ENCODE measurements at places on chromosomes 12 and 14.
A peak's percentile ranks its signal among the peaks of the same experiment; 100 is the strongest.

- no peak for DNase-seq
These were observed 33.5 kb upstream of the ARHGAP5 start for GRCh38 chr14:32043624-32044023.

- DNase-seq = no peak
These were observed 759.1 kb downstream of the GALC start for GRCh38 chr14:87233806-87234384.

DNA sequence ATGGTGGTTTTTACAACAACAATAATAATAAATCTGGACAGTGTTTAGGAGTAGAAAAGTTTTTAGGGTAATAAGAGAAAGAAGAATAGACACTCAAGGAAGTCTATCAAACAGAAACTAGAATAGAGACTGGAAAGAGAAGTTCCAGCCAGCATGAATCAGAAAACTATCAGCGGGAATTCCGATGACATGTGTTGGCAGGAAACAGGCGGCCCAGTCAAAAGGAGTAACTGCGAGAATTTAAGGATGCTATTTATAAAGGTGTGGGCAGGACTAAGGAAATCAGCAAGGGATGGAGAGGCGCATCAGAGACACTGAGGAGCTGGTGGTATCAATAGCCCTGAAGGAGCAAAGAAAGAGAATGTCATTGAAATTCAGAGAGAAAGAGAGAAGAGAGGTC lies 89.9 kb downstream of the TBX5 start:
- DNase-seq = no peak

GRCh38 chr14:59698793-59699192 lies 122.2 kb upstream of the CCDC175 start:
- peak; percentile 25 for DNase-seq

GRCh38 chr12:127509066-127509778 lies 757.7 kb upstream of the TMEM132C start:
- no peak for DNase-seq

- no peak for DNase-seq
These were observed 46.7 kb downstream of the BHLHE41 start for GRCh38 chr12:26077915-26078702.

- DNase-seq = no peak
These were observed 45.2 kb downstream of the DEGS2 start for GRCh38 chr14:100114109-100114765.

DNA sequence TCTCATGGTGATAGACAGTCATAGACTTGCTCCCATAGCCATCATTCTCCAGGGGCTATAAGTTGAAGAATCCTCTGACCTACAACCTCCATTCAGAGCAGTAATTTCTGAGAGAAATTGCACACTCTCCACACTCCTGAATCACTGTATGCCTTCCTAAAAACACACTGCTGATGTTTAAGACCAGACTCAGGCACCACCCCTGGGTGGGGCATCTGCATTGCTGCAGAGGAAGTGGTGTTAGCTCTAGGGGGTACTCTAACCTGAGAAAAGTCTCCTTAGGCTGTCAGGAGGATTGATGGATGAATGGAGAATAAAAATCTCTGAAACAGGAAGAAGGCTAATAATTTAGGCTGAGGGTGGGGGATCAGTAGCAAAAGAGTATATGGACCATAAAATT lies 436.1 kb downstream of the DAD1 start:
- no peak for DNase-seq

- DNase-seq = no peak
These were observed 49.6 kb upstream of the GPR68 start for GRCh38 chr14:91294153-91294552.

- no peak for DNase-seq
These were observed 50.1 kb downstream of the RERG start for GRCh38 chr12:15171012-15171655.

GRCh38 chr12:46628176-46628575 lies 197.6 kb downstream of the SLC38A4 start:
- DNase-seq = peak; percentile 39

GRCh38 chr12:122172262-122172939 lies 1.6 kb downstream of the IL31 start:
- no peak for DNase-seq

DNA sequence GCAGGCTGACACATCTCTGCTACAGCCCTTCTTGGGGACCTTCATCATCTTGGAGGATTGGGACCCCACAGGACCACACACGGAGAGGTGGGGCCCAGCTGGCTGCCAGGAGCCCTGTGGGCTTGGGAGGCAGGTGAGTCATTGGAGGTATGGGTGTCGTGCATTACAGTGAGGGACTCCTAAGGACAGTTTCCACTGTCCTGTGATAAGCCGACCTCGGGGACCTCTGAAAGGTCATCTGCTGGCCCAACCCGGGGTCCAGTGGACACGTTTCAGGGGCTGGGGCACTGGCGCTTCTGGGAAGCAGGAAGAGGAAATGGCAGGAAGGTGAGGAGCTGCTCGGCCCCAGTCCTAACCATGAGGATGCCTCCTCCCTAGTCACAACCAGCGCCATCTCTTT lies 238.0 kb downstream of the BCL11B start:
- no peak for DNase-seq

DNA sequence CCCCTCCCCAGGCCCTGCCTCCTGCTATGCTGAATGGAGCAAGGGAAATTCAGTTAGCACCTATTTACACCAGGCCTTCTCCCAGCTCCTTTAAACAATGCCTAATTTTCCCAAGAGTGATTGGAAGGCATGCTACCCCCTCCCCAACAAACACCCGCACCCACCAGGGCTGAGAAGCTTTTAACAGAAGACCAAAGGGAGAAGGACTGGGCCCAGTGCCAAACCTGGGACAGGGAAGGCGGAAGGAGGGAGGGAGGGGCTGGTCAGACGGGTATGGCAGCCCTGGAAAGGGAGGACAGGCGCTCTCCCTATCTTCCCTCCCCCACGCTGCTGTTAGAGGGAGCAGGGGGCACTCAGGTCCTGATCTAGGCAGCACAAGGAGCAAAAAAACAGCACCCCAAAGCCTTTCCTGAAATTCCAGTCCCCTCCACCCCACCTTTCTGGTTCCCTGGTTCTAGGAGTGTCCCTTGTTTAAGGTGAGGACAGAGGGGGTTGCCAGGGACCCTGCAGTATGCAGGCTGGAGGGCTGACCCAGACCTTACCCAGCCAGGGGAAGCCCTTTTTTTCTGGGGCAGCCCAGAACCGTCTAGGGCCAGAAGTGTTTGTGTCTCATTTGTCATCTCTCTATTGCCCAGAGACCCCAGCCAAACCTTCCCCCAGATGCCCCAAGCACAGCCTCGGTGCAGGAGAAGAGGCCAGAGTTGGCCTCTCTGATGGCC lies 2.4 kb upstream of the KRT8 start:
- DNase-seq = peak; percentile 52

- no peak for DNase-seq
These were observed 13.4 kb upstream of the KRAS start for GRCh38 chr12:25264114-25264513.

GRCh38 chr12:42450248-42450647 lies 124.3 kb downstream of the PPHLN1 start:
- no peak for DNase-seq

GRCh38 chr12:45481746-45482145 lies 247.8 kb upstream of the ARID2 start:
- DNase-seq = no peak

- DNase-seq = no peak
These were observed 126.9 kb upstream of the RAP1B start for GRCh38 chr12:68483592-68484383.

GRCh38 chr12:76197283-76197682 lies 112.8 kb upstream of the NAP1L1 start:
- DNase-seq = no peak

- DNase-seq = no peak
These were observed 37.6 kb upstream of the C14orf180 start for GRCh38 chr14:104541905-104542465.

- DNase-seq = no peak
These were observed 15.4 kb downstream of the C1S start for GRCh38 chr12:7075939-7076338.

- no peak for DNase-seq
These were observed 16.8 kb upstream of the LEMD3 start for GRCh38 chr12:65152596-65152995.

GRCh38 chr12:48980389-48980952 lies 2.3 kb downstream of the WNT1 start:
- DNase-seq = peak; percentile 74

GRCh38 chr12:94783862-94784261 lies 133.5 kb upstream of the TMCC3 start:
- DNase-seq = no peak

GRCh38 chr12:84793558-84794367 lies 118.8 kb downstream of the SLC6A15 start:
- no peak for DNase-seq

- DNase-seq = no peak
These were observed 772.5 kb upstream of the USP15 start for GRCh38 chr12:61487728-61488127.

- DNase-seq = no peak
These were observed 60.0 kb upstream of the DIO3 start for GRCh38 chr14:101501341-101501740.

DNA sequence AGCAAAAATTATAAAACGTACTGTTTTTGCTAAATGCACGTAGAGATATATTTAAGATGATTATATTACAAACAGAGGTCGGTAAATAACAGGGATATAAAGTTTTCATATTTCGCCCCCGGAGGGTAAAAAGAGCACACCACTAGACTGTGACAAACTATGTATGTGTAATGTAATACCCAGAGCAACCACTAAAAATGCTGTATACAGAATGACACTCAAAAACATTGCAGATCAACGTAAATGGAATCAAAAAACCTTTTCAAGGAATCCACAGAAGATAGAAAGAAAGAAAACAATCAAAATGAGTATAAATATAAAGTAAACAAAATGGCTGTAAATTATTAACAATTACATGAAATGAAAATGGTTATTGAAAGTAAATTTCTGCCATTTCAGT lies 37.6 kb upstream of the PRB4 start:
- DNase-seq = no peak

DNA sequence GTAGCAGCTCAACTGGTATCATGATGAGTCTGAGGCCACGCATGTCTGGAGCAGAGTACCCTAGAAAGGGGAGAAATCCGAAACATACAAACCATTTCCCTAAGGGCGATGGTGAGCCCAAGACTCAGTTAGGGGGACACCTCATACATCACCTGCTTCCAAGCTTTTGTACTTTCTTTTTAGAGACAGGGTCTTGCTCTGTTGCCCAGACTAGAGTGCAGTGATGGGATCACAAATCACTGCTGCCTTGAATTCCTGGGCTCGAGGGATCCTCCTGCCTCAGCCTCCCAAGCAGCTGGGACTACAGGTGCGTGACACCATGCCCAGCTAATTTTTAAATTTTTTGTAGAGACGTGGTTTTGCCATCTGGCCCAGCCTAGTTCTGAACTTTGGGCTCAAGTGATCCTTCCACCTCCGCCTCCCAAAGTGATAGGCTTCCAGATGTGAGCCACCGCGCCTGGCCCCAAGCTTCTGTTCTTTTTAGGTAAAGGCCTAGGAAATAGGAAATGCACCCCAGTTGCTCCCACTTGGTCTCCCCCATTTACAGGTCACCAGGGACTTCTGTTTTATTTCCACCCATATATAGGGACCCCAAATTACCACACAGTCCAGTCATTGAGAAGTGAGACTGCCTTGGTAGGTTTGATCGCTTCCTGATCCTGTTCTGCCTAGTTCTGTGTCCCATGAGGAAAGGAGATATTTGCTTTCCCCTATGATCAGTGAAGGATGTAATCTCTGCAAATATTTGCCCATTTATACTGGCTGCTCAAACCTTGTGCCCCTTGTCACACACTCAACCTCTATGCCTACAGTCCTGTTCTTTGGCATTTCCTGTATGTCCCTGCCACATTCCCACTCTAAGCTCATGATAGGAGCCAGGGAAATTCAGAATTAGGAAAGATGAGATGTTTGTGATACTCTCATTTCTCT lies at the start of gene APOF:
Gene APOF (minus strand): TSS at position 728 of the 930 bp plus-strand sequence. CDS start 112 bp downstream, at position 616.
- DNase-seq = no peak

- no peak for DNase-seq
These were observed 6.9 kb upstream of the NAA25 start for GRCh38 chr12:112115259-112116045.

DNA sequence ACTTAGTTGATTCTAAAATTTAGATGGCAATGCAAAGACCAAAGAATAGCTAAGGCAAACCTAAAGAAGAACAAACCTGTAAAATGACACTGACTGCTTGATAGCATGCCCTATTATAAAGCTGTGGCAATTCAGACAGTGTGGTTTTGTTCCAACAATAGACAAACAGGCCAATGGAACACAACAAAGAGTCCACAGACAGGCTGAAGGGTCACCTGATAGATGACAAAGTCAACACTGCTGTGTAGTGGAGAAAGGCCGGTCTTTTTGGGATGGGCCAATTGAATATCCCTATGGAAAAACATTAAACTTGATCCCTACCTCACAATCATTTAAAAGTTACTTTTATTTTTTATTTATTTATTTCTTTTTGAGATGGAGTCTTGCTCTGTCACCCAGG lies 33.8 kb upstream of the SLC25A3 start:
- DNase-seq = no peak

- DNase-seq = no peak
These were observed 460.4 kb upstream of the CCDC196 start for GRCh38 chr14:66025779-66026178.

DNA sequence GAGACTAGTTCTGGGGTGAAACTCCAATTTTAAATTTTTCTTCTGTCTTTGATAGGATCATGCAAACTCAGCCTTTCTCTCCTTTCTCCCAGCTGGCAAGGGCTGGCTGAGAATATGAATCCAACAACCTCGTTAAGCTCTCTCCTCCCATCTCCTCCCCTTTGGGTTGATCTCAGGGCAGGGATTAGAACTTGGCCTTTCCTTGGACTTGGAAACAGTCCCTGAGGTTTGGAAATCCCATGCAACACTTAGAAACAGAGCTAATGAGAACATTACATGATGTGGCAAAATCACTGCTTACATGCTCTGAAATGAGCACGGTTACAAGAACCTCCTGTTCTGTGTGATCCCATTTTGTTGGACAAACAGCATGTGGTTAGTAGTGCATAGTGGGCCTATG lies 31.6 kb downstream of the ACACB start:
- no peak for DNase-seq

- DNase-seq = no peak
These were observed 234.7 kb downstream of the BTG1 start for GRCh38 chr12:91910871-91911388.

GRCh38 chr12:43653289-43653915 lies 101.4 kb upstream of the ADAMTS20 start:
- DNase-seq = no peak

DNA sequence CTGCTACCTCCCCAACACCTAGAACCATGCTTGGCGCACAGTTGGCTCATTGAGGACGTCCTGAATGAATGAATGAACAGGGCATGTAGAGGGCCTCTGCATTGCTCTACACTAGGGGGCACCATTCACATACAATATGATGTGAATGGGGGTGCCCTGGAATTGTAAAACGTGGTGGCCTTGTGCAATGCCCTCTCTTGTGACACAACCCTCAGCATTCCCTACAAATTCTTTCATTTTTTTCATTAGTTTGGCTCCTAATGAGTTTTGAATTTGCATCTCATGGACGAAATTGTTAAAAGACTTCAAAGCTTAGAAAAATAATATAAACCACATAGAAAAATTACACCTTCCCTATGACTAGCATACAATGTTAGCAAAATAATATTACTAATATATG lies 2.3 kb upstream of the DIO2 start:
- DNase-seq = peak; percentile 89

All from trophoblast cell (in vitro differentiated cells and primary cell).